NCI-H1417 (cell line): ENCODE measurements at places on chromosomes 5 and 9.

GRCh38 chr9:16039218-16039987 lies 486.6 kb downstream of the CCDC171 start:
- DNase-seq, result no peak

GRCh38 chr9:128995791-128996190 lies 32.3 kb downstream of the SH3GLB2 start:
- peak; percentile 3 for DNase-seq

DNA sequence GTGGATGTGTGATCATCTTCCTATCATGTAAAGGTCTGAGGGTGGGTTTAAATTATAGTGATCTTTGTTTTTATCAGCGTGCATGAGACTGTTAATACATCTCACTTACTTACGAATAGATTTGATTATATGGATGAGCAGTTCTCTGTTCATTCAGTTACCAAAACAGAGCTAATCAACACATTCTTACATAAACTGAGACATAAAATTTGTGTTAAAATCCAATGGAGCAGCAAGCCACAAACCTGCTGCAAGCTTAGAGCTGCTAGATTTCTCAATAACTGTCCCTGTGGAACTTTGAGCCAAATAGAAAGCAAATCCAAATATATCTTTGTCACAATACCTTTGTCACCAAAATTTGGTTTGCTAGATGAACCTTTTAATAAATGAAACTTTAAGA lies 50.1 kb downstream of the NUDT12 start:
- no peak for DNase-seq

- no peak for DNase-seq
These were observed 339.6 kb upstream of the ITGA1 start for GRCh38 chr5:52448111-52448510.

- peak; percentile 64 for DNase-seq
These were observed 98.9 kb downstream of the CFAP95 start for GRCh38 chr9:69919461-69920061.

DNA sequence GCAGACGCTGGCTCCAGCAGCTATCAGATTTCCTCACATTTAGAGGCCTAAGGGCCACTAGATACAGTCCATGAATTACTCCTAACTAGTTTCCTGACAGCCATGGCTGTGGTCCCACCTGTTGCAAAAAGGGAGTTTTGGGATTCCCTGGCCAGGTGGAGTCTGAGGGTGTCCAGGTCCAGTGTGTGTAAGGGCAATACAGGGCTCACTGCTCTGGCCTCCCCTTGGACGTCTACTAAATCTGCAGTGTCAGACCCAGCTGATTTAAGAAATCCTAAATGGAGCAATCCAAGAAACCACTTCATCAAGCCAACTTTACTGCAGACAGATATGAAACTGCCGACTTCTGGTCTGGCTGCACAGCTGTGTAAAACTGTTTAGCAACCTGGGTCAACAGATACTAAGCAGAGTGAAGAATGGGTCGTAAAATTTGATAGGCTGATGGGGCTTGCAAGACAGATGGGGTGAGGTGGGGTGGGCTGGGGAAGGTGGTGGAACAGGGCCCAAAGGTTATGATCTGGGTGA lies 116.4 kb downstream of the GADD45G start:
- DNase-seq, result peak; percentile 63

GRCh38 chr5:170143710-170144109 lies 38.0 kb downstream of the FOXI1 start:
- no peak for DNase-seq

- no peak for DNase-seq
These were observed 121.4 kb downstream of the DMRT2 start for GRCh38 chr9:1171546-1171945.

GRCh38 chr9:107577140-107577776 lies 87.7 kb upstream of the KLF4 start:
- DNase-seq, result no peak

- DNase-seq, result no peak
These were observed 41.2 kb downstream of the RCL1 start for GRCh38 chr9:4833781-4834560.

- DNase-seq, result peak; percentile 3
These were observed 98.6 kb upstream of the EQTN start for GRCh38 chr9:27395484-27395921.

GRCh38 chr5:139878093-139878492 lies 82.5 kb downstream of the PSD2 start:
- no peak for DNase-seq

DNA sequence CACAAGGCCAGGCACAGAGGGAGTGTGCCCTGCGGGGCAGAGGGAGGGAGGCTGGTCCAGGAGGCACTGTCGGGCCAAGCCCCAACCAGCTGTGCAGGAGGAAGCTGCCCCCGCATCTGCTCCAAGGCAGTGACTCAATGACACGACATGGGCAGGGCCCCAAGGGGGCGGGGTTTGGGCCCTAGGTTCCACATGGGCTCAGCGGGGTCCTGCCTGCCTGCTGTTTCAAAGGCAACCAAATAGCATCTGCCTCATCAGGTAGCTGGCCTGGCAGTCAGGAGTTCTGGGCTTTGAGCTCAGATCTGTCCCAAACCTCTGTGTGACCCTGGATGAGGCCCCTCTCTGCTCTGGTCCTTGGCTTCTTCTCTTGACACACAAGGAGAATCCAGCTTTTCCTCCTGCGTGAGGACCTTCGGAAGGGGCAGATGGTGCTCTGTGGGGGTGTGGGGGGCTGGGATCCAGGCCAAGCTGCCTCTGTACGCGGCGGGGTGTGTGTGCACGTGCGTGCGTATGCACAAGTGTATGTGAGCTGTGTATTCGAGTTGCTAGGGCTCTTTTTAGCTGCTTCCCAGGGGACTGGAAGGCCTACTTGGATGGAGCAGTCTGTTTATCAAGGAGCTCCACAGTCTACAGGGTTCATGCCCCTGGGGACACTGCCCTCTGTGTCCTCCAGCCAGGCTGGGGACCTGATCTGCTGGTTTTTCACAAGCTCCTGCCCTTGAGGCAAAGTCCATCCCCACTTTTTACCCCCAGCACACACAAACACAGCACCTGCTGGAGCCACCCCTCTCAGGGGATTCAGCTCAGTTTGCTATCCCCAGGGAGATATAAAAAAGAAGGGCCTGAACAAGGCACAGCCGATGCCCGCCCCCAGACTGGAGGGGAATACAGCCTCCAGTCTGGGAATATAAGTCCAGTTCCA lies 138.9 kb downstream of the RGS3 start:
- peak; percentile 51 for DNase-seq

DNA sequence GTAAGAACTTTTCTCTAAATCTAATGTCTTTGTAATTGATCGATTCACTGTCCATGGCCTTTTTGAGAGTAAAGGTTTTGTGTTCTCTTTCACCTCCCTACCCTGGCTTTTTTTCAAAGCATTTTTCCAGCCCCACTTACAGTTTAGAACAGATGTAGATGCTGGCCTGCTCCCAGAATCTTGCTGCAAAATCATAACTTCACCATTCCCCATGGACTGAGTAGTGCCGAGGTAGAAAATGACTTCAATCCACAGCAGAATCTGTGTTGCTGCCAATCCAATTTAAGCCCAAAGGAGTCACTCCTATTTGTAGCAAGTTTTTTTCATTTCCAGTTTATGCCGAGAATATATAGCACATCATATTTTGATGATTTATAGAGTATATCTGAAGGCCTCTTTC lies 46.5 kb upstream of the CEMIP2 start:
- no peak for DNase-seq

GRCh38 chr9:110842986-110843385 lies 174.4 kb downstream of the MUSK start:
- DNase-seq, result no peak

DNA sequence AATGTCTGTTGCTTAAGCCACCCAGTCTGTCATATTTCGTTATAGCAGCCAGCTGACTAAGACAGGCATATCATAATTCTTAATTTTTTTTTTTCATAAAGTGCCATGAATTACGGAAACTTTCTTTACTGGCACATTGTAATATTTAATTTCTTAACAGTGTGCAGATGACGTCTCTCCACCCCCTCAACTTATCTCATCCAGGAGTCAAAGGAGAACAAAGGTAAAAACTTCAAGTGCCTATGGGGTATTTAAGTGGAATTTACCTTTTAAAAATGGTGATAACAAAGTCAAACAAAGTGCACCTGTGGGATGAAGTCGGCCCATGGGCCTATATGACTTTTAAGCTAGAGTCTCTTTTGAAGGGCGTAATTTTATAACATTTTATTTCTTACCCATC lies 539.4 kb downstream of the CDH9 start:
- no peak for DNase-seq

DNA sequence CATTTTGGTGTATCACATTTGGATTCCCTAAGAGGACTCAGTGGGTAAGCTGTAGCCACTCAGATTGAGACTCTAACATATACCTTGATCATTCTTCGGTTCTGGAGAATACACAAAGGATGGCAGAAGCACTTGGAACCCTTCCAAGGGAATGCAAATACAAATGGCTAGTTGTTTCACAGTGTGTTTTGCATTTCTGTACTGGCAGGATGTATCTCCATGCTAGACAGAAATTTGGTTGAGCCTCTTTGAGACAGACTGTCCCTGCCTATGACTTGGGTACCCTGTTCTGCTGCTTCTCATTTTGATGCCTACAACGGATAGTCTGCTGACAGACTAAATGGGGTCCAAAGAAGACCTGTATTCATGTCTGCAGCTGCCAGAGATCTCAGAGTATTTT lies 273.5 kb downstream of the TMEM38B start:
- DNase-seq, result no peak

GRCh38 chr9:79080536-79080935 lies 491.2 kb upstream of the TLE4 start:
- DNase-seq, result no peak

- no peak for DNase-seq
These were observed 4.4 kb downstream of the NEURL1B start for GRCh38 chr5:172645271-172646055.

DNA sequence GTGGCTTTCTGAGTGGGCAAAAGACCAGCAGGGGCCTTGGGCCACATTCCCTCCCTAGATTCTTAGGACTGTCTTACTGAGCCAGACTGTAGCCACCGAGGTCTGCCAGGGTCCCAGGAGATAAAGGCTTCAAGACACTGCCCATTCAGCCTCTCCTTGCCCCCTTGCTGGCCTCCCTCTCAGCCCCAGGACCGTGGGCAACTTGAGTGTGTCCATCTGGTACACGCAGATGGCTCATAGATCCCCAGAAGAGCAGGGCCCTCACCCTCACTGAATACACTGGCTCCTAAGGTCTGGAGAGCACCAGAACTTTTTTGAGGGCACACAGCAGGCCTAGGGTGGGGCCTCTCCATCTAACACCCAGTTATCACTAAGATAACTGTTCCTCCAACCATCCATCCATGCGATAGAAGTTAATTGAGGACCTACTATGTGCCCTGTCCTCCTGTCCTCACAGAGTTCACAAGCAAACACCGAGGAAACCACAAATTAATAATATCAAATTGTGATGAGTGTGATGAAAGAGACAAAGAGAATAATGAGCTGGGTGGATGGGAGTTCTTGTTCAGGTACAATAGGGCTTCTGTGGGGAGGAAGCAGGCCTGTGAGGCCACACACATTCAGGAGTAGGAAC lies 4.9 kb upstream of the PDGFRB start:
- no peak for DNase-seq

GRCh38 chr9:107492381-107492970 lies 2.9 kb upstream of the KLF4 start:
- no peak for DNase-seq

DNA sequence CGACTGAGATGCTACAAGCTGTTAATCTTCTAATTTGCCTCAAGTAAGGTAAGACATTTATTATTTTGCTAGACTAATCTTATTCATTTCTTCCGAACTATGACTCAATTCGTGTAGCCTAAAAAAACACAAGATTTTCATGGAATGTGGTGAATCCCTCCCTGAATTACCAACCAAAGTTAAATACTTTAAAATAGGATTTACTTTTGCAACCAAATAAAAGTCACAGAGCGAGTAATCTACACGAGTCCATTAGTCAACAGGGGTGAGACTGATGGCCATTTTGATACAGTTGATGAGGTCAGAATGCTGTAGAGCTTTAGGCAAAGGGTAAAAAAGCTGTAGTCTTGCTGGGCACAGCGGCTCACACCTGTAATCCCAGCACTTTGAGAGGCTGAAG lies 13.1 kb upstream of the BNC2 start:
- no peak for DNase-seq

GRCh38 chr5:83085106-83085505 lies 7.8 kb downstream of the XRCC4 start:
- peak; percentile 48 for DNase-seq

DNA sequence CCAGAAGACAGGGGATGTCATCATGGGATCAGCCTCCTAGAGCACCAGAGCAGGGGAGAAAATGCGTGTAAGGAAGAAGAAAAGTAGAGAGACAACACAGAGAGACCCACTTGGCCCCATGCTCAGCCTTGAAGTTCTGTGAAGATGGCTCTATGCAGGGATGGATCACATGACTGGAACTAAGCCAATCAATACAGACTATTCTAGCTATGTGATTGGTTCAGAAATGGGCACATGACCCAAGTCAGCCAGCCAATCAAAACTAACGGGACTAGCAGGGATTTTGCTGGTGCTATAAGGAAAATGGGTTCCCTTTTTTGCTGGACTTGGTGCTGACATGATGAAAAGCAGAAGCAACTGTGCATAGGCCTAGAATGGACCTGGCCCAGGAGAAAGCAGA lies 173.0 kb upstream of the TBC1D2 start:
- no peak for DNase-seq

GRCh38 chr5:38045446-38045845 lies 205.6 kb upstream of the GDNF start:
- DNase-seq, result no peak

DNA sequence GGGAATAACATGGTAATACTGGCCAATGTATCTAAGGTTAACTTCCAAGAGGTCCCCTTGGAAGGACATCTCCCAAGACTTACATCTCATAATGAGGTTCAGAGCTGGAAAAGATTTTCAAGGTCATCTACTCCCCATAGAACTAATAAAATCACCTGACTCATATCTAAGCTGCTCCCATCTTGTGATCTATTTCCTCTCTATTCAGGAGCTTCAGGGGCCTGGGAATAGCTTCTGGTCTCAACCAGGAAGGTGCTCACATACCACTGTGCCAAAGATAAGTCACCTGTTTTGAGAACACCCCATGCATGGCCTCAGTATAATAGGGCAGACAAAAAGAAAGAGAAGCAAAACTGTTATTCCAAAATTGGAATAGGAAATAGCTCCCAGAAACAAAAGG lies 74.2 kb downstream of the OXCT1 start:
- DNase-seq, result no peak

- DNase-seq, result no peak
These were observed 33.9 kb downstream of the ZFR start for GRCh38 chr5:32410630-32411029.
